ENCODE measurements at places on chromosomes 7 and 10.

- DNase-seq, result no peak
Measured at GRCh38 chr7:120920591-120921274, 29.8 kb upstream of the ING3 start.

GRCh38 chr7:27241189-27242056 is 1.2 kb upstream of the EVX1 start:
- DNase-seq, result no peak

- DNase-seq, result no peak
Measured at GRCh38 chr7:101915000-101915399, 97.6 kb downstream of the CUX1 start.

GRCh38 chr10:13086056-13086455 is 13.9 kb upstream of the OPTN start:
- DNase-seq, result no peak

GRCh38 chr10:84296091-84296981 is 32.1 kb upstream of the CCSER2 start:
- DNase-seq, result no peak

Measured in AG09319 (cell line).